Colonic mucosa (tissue), 4 donors: ENCODE measurements at places on chromosomes 2 and 18.
A peak's percentile ranks its signal among the peaks of the same experiment; 100 is the strongest.

- no peak for DNase-seq
- H3K4me1 ChIP-seq: no peaks in the 10 kb centered on the region
- H3K27me3 ChIP-seq: no peaks in the 10 kb centered on the region
- no peaks in the 10 kb centered on the region for H3K36me3 ChIP-seq
- H3K27ac ChIP-seq: no peak overlapping the region
These were observed 200.5 kb downstream of the ACKR3 start for GRCh38 chr2:236769981-236770671.

- no peaks in the 10 kb centered on the region for H3K4me1 ChIP-seq
- no peak for DNase-seq
- no peak overlapping the region for H3K27ac ChIP-seq
- no peak overlapping the region for H3K4me3 ChIP-seq
These were observed 23.2 kb downstream of the FAM124B start for GRCh38 chr2:224378701-224379097.

- no peak overlapping the region for H3K27ac ChIP-seq
- H3K27me3 ChIP-seq: peaks cover 10% of the 10 kb centered on the region
- H3K36me3 ChIP-seq: no peaks in the 10 kb centered on the region
These were observed 5.1 kb downstream of the FIGLA start for GRCh38 chr2:70785137-70785911.

- H3K4me1 ChIP-seq: no peaks in the 10 kb centered on the region
- H3K4me3 ChIP-seq: no peak overlapping the region
- no peaks in the 10 kb centered on the region for H3K36me3 ChIP-seq
- H3K27ac ChIP-seq: no peak overlapping the region
- DNase-seq: no peak
These were observed 3.3 kb downstream of the CIB4 start for GRCh38 chr2:26637811-26638310.

DNA sequence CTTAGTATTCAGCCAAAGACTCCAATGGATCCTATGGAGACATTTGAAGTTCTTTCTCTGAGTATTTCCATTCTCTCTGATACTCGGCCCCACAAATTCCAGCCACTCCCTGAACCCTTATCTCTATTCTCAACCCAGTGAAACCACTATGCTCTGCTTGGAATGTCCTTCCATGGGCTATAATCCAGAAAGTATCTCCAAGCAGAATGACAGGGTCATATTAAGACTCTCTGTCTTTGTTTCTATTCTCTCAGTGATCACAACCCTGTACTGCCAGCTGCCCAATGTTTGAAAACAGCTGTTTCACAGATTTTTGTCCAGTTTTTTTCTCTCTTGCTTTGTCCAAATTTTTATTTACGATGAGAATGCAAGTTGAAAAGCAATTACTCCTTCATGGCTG is 21.9 kb downstream of the CHMP3 start:
- H3K27ac ChIP-seq: no peak overlapping the region
- no peaks in the 10 kb centered on the region for H3K4me1 ChIP-seq
- no peak overlapping the region for H3K4me3 ChIP-seq
- H3K27me3 ChIP-seq: no peaks in the 10 kb centered on the region

GRCh38 chr2:157418239-157418641 is 25.6 kb downstream of the CYTIP start:
- H3K27me3 ChIP-seq: no peaks in the 10 kb centered on the region
- H3K27ac ChIP-seq: peak overlapping the region; percentile 53
- no peak overlapping the region for H3K4me3 ChIP-seq
- DNase-seq: no peak
- no peaks in the 10 kb centered on the region for H3K36me3 ChIP-seq

- H3K27me3 ChIP-seq: peaks cover 22% of the 10 kb centered on the region
- DNase-seq: peak; percentile 29
- peak overlapping the region; percentile 74 for H3K4me3 ChIP-seq
- H3K27ac ChIP-seq: peak overlapping the region; percentile 63
These were observed 634 bp downstream of the PTPRM start for GRCh38 chr18:7567474-7568425.

- peaks cover 22% of the 10 kb centered on the region for H3K27me3 ChIP-seq
- peak within 1 kb of the TSS; percentile 74 for H3K4me3 ChIP-seq
- peak within 1 kb of the TSS; percentile 89 for H3K27ac ChIP-seq
- DNase-seq: peak; percentile 65
These were observed at the start of gene PTPRM for GRCh38 chr18:7566567-7567473. TSS of gene PTPRM (plus strand) at chr18:7567316. CDS start at chr18:7567819, 503 bp downstream.

GRCh38 chr2:239365071-239365781 is 35.6 kb downstream of the HDAC4 start:
- H3K27me3 ChIP-seq: no peaks in the 10 kb centered on the region
- H3K4me1 ChIP-seq: no peaks in the 10 kb centered on the region
- no peaks in the 10 kb centered on the region for H3K36me3 ChIP-seq
- no peak overlapping the region for H3K27ac ChIP-seq

GRCh38 chr2:12819721-12820120 is 103.0 kb downstream of the TRIB2 start:
- H3K27me3 ChIP-seq: no peaks in the 10 kb centered on the region
- no peak overlapping the region for H3K27ac ChIP-seq
- no peaks in the 10 kb centered on the region for H3K36me3 ChIP-seq
- H3K4me3 ChIP-seq: no peak overlapping the region
- DNase-seq: no peak

GRCh38 chr2:229408356-229408755 is 137.3 kb upstream of the PID1 start:
- peak; percentile 40 for DNase-seq
- no peak overlapping the region for H3K4me3 ChIP-seq
- H3K27ac ChIP-seq: peak overlapping the region; percentile 47
- no peaks in the 10 kb centered on the region for H3K27me3 ChIP-seq
- H3K4me1 ChIP-seq: no peaks in the 10 kb centered on the region
- no peaks in the 10 kb centered on the region for H3K36me3 ChIP-seq

DNA sequence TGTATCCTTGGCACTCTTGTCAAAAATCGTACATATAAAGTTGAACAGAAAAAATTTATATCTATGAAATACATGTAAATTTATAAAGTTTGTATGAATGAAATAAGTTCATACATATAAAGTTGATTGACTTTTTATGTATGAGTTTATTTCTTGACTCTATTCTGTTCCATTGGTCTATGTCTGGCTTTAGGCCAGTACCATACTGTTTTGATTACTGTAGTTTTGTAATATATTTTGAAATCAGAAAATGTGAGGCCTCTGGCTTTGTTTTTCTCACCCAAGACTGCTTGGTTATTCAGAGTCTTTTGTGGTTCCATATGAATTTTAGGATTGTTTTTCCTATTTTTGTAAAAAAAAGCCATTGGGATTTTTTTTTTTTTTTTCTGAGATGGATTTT is 41.8 kb upstream of the SP9 start:
- no peak overlapping the region for H3K4me3 ChIP-seq
- H3K27me3 ChIP-seq: no peaks in the 10 kb centered on the region
- H3K4me1 ChIP-seq: no peaks in the 10 kb centered on the region
- H3K36me3 ChIP-seq: no peaks in the 10 kb centered on the region

GRCh38 chr2:133287709-133288108 is 280.6 kb downstream of the NCKAP5 start:
- H3K27ac ChIP-seq: no peak overlapping the region
- DNase-seq: no peak
- H3K27me3 ChIP-seq: no peaks in the 10 kb centered on the region
- H3K36me3 ChIP-seq: no peaks in the 10 kb centered on the region
- H3K4me3 ChIP-seq: no peak overlapping the region

DNA sequence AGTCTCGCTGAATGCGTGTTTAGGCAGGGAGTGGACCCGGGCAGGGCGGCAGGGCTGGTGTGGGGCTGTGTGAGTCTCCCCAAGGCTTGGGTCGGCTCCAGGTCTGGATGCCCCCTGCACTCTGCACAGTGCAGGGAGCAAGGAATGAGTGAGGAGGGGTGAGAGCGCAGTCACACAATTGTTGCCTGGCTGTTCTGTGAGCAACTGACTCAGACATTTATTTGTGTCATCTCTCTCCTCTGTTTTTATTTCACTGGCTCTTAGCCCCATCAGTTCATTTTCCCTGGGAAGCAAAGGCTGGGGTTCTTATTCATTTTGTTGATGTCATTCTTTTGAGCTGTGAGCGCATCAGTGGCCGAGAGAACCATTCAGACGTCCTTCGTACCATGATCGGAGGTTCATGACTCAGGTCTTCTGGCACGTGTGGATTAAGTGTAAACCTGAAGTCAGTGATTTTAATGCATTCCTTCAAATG is 61.1 kb downstream of the GATA6 start:
- no peak overlapping the region for H3K4me3 ChIP-seq
- H3K27me3 ChIP-seq: no peaks in the 10 kb centered on the region
- H3K36me3 ChIP-seq: no peaks in the 10 kb centered on the region
- DNase-seq: no peak
- no peak overlapping the region for H3K27ac ChIP-seq

DNA sequence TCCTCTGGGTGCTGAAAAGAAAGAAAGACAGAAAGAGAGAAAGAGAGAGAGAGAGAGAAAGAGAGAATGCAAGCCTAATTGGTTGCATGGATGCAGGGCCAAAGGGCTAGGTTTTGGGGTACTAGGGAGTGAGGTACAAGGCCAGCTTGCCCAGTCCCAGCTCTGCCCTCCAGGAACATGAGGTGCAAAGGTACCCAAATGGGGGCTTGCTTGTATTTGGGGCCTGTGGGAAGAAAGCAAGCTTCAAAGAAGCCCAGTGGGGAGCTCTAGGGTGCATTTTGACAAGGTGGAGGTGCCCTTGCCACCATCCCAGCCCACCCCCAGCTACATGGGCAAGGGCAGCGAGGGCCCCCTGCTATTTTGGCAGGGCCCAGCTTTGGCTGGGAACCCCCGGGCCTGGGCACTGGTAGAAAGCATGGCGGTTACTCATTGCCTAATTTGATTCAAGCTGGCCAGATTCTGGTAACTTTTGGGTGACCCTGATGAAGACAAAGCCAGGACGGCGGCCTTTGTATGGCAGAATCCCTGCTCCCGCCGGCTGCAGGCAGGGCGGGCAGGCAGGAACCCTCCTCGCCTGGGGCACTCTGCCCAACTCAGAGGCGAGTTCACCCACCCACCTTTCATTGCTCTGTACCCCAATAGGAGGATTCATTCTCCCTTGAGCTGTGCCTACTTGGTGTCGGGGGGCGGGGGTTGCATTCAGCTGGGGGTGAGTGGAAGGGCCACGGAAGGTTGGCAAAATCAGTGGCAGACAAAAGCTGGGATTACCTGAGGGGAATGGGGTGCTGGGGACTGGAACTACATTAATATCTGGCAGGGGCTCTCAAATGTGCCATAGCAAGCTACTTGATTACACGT is 537 bp upstream of the HOXD4 start:
- H3K4me1 ChIP-seq: no peaks in the 10 kb centered on the region
- no peaks in the 10 kb centered on the region for H3K36me3 ChIP-seq
- no peak overlapping the region for H3K4me3 ChIP-seq
- DNase-seq: no peak

- H3K4me3 ChIP-seq: no peak overlapping the region
- H3K36me3 ChIP-seq: no peaks in the 10 kb centered on the region
- no peak overlapping the region for H3K27ac ChIP-seq
- no peaks in the 10 kb centered on the region for H3K4me1 ChIP-seq
- H3K27me3 ChIP-seq: no peaks in the 10 kb centered on the region
These were observed 99.7 kb downstream of the ICA1L start for GRCh38 chr2:202771741-202772460.

DNA sequence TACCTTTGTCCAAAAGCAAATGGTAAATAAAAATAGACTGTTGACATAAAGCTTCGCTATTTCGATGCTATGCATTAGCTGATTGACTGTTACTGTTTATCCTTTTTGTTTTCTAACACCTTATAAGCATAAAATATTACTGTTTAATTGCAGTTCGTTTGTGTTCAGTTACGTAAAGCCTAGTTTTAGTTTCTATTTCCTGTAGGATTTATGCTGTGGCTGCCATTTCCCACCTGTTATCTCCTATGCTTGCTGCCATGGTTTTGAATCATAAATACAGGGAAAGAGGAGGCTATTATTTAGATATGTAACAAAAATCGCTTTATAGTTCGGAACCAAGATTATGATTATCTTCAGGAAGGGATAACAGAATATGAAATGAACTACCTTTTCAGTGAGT is 3.9 kb downstream of the TANK start:
- no peaks in the 10 kb centered on the region for H3K27me3 ChIP-seq
- H3K4me3 ChIP-seq: no peak overlapping the region
- no peaks in the 10 kb centered on the region for H3K4me1 ChIP-seq
- H3K36me3 ChIP-seq: no peaks in the 10 kb centered on the region
- no peak overlapping the region for H3K27ac ChIP-seq
